ENCODE measurements at places on chromosomes 2 and 18. TPM values are rescaled to one million over a fixed set of nuclear protein-coding genes. Genes with fewer than 3 reads are reported as not detected.

DNA sequence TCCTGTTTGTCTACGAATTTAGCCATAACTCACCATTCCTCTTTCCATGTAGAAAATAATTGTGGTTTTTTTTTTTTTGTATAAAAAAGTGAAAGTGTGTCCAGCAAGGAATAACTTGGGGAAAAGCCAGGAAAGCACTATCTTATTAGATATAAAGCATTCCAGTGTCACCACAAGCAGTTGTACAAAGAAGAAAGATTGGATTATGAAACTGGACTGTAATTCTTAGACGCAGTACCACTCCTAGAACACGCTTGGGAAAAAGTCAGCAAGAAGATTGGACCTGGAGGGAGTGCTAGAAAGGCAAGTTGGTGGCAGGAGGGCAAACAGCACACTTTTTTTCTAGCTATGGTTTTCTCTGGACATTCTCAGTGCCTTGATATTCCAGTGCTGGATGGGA lies 186.7 kb downstream of the PARD3B start:
- no peak for DNase-seq

DNA sequence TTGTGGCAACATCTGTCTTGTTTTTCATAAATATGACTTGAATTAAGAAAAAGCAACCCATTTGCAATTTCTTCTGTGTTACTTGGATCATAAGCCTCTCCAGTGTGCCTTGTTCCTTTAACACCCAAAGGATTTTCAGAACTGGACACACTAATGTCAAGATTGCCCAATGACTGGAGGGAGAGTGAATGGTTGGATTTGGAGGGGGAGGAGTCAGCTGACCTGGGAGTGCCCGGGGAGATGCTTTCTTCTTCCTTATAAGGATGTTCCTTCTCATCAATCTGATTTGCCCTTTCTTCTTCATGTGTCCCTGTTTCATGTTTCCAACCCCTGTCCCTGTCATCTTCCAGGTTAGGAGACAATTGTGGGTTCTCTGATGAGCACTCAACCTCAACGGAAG lies 48.8 kb downstream of the ALPK2 start:
- no peak for DNase-seq

- DNase-seq, result no peak
These were observed 950.6 kb upstream of the LRATD1 start for GRCh38 chr2:13681936-13682335.

DNA sequence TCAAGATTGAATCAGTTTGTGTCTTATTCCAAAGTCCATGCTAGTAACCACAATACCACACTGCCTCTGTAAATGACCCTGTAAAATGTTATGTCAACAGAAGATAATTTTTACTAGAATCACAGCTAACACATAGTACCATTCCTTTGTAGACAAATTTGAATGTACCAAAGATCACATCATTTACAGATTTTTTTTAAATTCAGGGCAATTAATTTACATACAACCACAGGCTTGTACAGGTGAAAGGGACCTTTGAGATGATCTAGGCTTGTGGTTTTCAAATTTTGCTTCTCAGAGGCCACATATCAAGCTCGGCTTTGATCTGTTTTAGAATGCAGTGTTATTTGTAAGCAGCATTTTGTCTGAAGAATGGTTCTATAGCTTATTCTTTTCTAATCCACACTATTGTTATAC lies 63.8 kb upstream of the PPM1B start:
- DNase-seq, result no peak

Gene CYS1
- total RNA-seq, result 0.45 TPM

DNA sequence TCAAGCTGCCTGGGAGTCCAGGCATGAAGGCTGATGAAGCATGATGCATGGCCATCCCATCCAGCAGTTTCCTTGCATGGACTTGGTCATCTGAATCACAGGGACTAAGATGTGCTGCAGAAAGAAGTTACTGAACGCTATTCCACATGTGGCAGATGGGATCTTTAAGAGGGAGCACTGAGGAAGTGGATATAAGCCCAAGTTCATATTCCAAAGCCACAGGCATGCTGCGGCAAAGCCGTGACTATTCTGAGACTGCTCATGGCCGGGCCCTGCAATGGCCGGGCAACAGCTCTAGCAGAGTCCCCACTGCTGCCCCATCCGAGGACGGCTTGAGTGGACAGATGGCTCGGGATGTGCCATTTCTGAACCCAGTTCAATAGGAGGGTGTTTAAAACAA lies 61.5 kb downstream of the STPG4 start:
- DNase-seq, result no peak

Gene DUSP2
- total RNA-seq, result 4.1 TPM

DNA sequence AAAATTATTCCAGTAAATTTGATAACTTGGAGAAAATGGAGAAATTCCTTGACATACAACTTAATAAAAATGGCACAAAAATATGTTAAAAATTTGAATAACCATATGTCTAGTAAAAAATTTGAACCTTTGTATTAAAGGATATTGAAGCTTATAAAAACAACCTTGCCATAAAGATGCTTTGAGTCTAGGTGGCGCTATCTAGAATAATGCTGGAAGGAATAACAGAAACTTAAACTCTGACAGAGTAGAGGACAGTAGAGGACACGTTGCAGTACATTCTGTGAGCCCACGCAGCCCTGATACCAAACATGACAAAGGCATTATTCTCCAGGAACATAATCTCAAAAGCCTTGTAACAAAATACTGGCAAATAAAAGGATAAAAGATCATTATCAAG lies 44.7 kb upstream of the ALKAL2 start:
- no peak for DNase-seq

Gene WNT10A
- total RNA-seq, result 0.27 TPM

- DNase-seq, result peak; percentile 2
These were observed 980 bp upstream of the PPP4R1 start for GRCh38 chr18:9615280-9615797.

- no peak for DNase-seq
These were observed 77.7 kb downstream of the RHOB start for GRCh38 chr2:20524412-20525040.

Gene TCF23
- total RNA-seq, result not detected

GRCh38 chr2:47429795-47430194 lies 26.8 kb downstream of the MSH2 start:
- DNase-seq, result no peak

- DNase-seq, result no peak
These were observed 68.8 kb upstream of the TMEM247 start for GRCh38 chr2:46410273-46411244.

DNA sequence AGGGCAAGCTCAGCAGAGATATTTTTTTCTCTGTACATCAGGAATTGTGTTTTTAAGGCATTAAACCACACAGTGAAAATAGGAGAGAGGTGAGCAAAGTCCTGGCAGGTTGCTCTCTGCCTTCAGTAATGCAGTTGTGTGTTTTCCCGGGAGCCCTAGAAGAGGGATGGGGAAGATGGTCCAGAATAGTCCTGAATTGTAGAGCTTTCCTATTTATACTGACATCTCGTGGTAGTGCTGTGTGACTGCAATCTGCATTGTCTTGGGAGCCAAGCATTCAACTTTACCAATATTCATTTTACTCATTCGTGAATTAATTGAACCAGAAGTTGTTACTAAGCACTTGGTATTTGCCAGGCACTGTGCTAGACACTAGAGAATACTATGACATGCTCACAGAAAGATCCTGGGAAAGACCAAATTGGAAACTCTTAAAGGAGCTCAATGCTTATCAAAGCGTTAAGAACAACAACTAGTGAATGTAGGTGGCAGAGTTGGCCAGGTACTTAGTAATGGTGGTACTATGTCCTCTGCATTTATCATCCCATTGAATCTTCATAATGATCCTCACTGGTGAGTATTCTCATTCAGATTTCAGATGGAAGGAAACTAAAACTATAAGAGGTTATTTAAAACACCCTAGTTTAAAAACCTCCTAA lies 214.6 kb downstream of the TRIB2 start:
- peak; percentile 44 for DNase-seq

Gene HJURP
- 8.0 TPM for total RNA-seq

GRCh38 chr2:241859436-241860183 lies 916 bp upstream of the PDCD1 start:
- no peak for DNase-seq

DNA sequence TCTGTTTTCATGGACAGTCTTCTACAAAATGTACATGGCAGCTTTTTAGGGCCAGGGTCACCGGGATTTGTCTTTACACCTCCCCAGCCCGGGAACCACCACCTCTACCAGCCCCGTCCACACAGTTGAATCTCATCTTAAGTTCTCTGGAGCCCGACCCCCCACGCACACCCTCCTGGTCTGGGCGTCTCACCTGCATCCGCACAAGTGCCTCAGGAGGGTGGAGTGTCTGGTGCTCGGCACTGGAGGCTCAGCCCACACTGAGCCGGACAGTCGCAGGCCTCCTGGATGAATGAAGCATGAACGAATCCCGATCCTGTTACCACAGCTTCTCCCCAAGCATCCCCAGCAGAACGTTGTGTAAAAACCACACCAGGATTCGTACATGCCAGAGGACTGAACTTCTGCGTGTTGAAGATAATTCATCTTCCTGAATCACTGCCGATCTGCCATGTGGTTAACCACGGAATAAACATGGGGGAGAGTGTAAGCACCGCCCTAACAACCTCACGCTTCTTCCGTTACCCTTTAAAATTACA lies 162.0 kb downstream of the RTP5 start:
- DNase-seq, result no peak

Gene CHAC2
- 2.4 TPM for total RNA-seq

DNA sequence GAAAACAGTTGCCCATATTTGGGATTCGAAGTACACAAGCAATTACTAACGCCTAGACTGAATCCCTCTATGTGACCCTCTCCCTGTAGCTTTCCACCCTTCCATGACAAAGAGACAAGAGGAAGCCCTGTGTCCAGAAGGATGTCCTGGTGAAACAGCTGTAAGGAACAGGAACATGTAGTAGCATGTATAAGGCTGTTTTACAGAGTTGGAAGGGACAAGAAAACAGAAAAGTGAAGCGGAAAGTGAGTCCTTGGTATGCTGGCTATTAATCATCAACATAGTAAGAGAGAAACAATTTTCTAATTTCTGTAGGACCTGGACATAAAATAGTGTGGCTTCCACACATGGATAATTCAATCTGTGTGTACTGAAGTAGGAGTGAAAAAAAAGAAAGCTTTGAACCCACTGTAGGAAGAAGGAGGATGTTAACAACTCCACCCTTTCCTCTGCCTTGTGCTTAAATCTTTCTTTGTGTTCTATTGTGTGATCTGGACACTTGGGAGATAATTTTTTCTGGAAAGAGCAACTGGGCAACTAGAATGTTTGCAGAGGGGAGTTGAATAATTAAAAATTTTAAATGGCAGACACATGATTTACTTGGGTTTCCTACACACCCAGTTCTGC lies 162.3 kb upstream of the ZSWIM2 start:
- no peak for DNase-seq

Gene C2orf15
- 5.5 TPM for total RNA-seq

Gene GAL3ST2
- 0.45 TPM for total RNA-seq

Gene CNOT11
- total RNA-seq, result 14.7 TPM

DNA sequence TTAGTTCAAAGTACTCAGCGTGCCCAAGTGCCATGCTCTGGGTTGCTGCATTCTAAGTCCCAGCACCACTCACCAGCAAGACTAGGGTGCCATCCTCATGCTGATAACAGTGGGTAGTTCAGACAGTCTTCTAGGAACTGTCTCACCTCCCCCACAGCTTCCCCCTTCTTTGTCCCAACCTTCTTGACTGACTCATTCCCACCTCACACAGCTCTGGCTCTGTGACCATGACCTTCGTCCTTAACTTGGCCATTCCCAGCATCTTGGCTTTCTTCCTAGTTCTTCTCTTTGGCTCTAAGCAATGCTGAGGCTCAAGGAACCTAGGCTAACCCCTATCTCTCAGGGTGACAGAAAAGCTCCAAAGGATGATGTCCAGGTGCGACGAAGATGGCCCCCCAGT lies 20.0 kb upstream of the CXCR4 start:
- no peak for DNase-seq

DNA sequence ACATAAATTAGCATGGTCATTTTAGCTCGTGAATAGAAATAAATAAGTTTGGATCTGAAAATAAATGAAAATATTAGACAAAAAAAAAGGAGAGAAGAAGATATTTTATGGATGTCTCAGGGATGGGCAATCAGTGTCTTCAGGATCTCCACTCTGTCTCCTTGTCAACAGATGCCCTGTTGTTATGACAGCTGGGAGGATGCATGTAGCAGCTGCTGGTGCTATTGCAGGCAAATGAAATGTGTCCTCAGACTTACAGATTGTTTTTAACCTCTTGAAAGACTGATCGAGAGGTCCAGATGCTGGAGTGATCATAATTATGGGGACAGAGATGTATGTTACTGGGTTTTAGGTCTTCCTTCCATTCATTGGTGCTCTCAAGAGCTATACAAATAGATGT lies 24.7 kb upstream of the ARL4C start:
- no peak for DNase-seq

All from cerebellum (tissue), 4 donors.